Activated naive CD4-positive, alpha-beta T cell treated with anti-CD3 and anti-CD28 coated beads, Interleukin-2, amount 10 ng/mL, durations not matched to agents 7 days and 5 days (primary cell): ENCODE measurements at places on chromosomes 6 and 20.

DNA sequence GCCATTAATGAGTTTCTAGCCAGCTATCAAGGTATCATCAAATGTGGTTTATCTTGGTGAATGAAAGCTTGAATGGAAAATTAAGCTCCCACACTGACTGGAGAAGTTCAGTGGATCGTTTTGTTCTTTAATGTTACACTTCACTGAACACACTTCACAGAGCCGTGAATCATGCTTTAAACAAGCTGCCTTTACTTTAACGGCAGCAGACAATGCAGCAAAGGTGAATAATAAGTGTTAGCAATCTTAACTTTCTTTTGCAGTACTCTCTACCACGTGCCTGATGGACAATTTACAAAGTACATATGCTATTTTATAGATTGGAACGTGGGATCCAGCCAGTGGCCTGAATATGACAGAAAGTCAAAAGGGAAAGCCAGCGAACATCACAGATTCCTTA, 424.5 kb downstream of the GRIK2 start:
- no peaks in the 10 kb centered on the region for H3K36me3 ChIP-seq
- no peaks in the 10 kb centered on the region for H3K27me3 ChIP-seq
- DNase-seq = no peak
- H3K4me3 ChIP-seq = no peak overlapping the region
- no peak overlapping the region for H3K27ac ChIP-seq
- no peaks in the 10 kb centered on the region for H3K4me1 ChIP-seq

DNA sequence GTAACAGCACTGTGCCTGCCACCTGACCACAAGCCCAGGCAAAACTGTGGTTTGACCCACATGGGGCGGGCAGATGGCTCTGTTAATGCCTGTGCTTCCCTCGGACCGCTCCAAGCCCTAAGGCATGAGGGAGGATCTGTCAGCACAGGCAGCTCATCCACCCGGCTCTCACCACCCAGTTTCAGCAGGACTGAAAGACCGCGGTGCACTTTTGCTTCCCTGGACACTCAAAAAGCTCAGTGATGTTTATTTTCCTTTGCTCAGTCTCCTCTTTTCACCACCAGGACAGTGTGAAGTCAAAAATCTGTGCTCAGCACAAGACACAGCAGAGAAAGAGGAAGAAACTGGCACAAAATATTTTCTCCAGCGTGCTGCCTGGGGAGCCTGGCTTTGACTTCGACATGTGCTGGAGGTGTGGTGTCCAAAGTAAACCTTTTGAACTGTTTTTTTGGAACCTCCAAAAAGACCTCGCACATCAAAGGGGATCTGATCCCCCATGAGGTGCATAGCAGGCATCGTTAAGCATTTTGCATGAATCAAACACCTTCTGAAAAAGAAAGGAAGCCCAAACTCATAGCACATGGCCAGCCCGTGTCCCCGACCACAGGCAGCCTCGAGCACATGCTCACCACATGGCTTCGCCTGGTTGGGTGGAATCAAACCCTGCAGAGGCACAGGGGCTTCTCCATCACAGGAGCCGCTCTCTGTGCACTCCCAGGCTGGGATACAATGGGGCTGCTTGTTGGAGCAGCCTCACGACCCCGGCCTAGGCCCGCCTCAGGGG, 441.7 kb upstream of the JARID2 start:
- DNase-seq = no peak
- no peaks in the 10 kb centered on the region for H3K36me3 ChIP-seq
- peaks cover 4% of the 10 kb centered on the region for H3K4me1 ChIP-seq

- H3K36me3 ChIP-seq = no peaks in the 10 kb centered on the region
- H3K27me3 ChIP-seq = peaks cover 14% of the 10 kb centered on the region
- no peak overlapping the region for H3K4me3 ChIP-seq
- H3K27ac ChIP-seq = no peak overlapping the region
- no peaks in the 10 kb centered on the region for H3K4me1 ChIP-seq
Measured at GRCh38 chr6:3882866-3883265, 33.7 kb downstream of the FAM50B start.

DNA sequence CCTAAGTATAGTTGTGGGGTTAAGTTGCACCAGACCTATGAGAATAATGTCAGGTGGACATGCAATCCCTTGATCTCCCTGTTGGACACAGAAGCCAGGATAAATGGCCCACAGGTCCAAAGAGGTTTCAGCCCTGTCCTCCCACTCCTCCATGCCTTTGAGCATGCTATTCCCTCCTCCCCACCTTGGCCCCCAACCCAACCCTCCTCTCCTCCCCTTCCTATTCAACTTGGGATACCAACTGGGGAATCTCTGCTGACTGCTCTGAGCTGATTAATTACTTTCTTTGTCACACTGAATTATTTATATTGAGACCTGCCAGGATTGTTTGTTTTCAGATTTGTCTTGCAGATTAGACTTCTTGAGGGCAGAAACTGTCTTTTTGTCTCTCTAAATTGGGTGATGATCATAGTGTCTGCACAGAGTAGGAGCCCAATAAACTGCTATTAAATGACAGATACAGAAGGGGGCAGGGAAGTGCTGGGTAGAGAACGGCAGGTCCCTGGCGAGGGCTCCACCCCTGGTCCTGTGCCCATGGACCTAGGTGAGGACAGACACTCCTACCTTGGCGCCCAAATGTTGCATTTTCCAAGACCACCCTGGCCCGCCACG, 120.9 kb downstream of the UNC5CL start:
- H3K4me1 ChIP-seq = no peaks in the 10 kb centered on the region
- no peak overlapping the region for H3K27ac ChIP-seq
- H3K27me3 ChIP-seq = peaks cover 34% of the 10 kb centered on the region
- H3K36me3 ChIP-seq = no peaks in the 10 kb centered on the region
- no peak overlapping the region for H3K4me3 ChIP-seq
- DNase-seq = no peak

GRCh38 chr20:20489054-20489453, 121.2 kb downstream of the INSM1 start:
- no peak overlapping the region for H3K4me3 ChIP-seq
- DNase-seq = no peak
- no peak overlapping the region for H3K27ac ChIP-seq
- H3K4me1 ChIP-seq = peaks cover 7% of the 10 kb centered on the region
- no peaks in the 10 kb centered on the region for H3K27me3 ChIP-seq

- H3K36me3 ChIP-seq = no peaks in the 10 kb centered on the region
- no peaks in the 10 kb centered on the region for H3K4me1 ChIP-seq
- no peak overlapping the region for H3K4me3 ChIP-seq
- H3K27me3 ChIP-seq = no peaks in the 10 kb centered on the region
Measured at GRCh38 chr6:21396313-21396712, 197.2 kb upstream of the SOX4 start.

DNA sequence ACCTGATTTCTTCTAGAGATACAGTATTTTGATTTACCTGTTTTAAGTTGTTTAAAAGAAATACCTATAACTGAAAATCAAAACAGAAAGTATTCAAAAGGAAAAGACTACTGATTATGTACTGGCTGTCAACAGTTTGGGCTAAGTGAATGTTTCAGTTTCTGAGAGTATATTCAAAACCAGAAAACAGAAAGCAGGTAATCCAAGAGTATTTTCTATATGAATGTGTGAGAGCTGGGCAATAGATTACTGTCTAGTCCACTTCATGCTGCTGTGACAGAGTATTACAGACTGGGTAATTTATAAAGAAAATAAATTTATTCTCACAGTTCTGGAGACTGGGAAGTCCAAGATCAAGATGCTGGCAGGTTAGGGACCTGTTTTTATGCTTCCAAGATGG, 261.0 kb downstream of the ARHGAP18 start:
- DNase-seq = no peak
- H3K27ac ChIP-seq = peak overlapping the region; percentile 84
- no peak overlapping the region for H3K4me3 ChIP-seq
- peaks cover 63% of the 10 kb centered on the region for H3K4me1 ChIP-seq
- H3K36me3 ChIP-seq = peaks cover 6% of the 10 kb centered on the region
- H3K27me3 ChIP-seq = no peaks in the 10 kb centered on the region

DNA sequence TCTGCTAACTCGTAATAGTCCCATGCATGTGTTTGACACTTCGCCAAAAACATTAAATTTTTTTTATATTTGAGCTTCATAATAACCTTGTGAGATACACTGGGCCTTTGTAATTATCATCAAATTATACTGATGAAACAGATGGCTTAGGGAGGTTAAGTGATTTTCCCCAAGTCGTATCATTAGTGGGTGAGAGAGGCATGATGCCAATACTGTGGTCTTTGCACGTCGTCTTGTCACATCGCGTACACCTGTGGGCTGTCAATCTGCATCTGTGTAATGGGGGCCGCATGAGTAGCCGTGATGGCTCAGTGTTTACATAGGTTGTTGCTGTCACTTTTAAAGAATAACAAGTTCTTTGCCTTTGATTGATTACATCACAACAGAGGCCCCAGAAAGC, 1.7 kb downstream of the PRL start:
- no peak for DNase-seq
- no peaks in the 10 kb centered on the region for H3K36me3 ChIP-seq
- H3K27ac ChIP-seq = no peak overlapping the region
- no peaks in the 10 kb centered on the region for H3K27me3 ChIP-seq
- no peak overlapping the region for H3K4me3 ChIP-seq

DNA sequence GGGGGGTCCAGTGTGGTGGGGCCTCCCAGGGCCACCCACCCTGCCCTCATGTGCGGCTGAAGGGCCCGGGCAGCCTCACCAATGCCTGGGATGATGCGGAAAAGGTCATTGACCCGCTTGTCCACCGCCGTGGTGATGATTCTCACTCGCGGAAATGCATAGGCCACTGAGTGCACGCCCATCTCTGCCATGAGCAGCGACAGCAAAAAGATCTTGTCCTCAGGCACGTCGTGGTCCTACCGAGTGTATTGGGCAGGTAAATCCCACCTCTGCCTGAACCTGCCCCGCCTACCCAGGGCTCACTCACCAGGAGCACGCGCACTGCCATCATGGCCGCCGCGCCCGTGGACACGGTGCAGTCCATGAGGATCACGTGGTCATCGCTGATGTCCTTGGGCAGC, 16.1 kb downstream of the UCKL1 start:
- no peak for DNase-seq
- no peaks in the 10 kb centered on the region for H3K27me3 ChIP-seq
- H3K4me3 ChIP-seq = no peak overlapping the region
- no peak overlapping the region for H3K27ac ChIP-seq
- peaks cover 21% of the 10 kb centered on the region for H3K4me1 ChIP-seq

DNA sequence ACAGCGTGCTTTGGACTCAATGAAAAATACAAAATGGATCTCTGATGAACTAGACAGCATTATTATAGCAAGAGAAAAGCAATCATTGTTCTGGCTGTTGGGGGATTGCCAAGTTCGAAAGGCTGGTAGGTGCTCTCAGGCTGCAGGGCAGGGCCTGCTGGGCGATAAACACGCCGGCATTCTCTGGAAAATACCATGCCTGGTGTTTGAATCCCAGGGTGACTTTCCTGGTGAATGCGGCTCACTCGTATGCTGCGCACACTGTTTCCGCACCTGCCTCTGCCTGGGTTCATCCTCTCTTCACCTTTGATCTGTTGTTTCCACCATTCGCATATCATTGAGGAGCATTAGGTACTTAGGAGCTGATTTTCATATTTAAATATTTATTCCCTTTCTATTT, 37.4 kb downstream of the GCNT2 start:
- no peak overlapping the region for H3K4me3 ChIP-seq
- H3K27ac ChIP-seq = no peak overlapping the region
- H3K4me1 ChIP-seq = no peaks in the 10 kb centered on the region
- peaks cover 4% of the 10 kb centered on the region for H3K36me3 ChIP-seq

DNA sequence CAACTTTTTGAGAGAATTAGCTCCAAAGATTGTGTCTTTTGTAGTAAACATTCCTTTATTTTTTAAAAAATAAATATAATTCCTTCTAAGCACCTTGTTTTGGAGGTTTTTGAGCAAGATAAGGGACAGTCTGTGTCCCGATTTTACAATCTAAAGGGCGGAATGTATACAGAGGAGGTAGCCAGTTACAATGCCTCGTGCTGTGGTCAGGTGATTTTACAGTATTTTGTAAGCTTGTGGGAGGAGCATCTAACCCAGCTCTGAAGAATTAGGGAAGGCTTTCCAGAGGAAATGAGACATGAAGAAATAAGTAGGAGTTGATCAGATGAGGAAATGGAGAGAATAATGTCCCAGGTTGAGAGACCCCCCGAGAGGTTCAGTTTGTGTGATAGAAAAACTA, 1.3 kb downstream of the HINT3 start:
- peaks cover 8% of the 10 kb centered on the region for H3K4me1 ChIP-seq
- H3K27ac ChIP-seq = no peak overlapping the region
- DNase-seq = no peak
- H3K36me3 ChIP-seq = peaks cover 2% of the 10 kb centered on the region
- H3K4me3 ChIP-seq = no peak overlapping the region
- H3K27me3 ChIP-seq = peaks cover 9% of the 10 kb centered on the region

DNA sequence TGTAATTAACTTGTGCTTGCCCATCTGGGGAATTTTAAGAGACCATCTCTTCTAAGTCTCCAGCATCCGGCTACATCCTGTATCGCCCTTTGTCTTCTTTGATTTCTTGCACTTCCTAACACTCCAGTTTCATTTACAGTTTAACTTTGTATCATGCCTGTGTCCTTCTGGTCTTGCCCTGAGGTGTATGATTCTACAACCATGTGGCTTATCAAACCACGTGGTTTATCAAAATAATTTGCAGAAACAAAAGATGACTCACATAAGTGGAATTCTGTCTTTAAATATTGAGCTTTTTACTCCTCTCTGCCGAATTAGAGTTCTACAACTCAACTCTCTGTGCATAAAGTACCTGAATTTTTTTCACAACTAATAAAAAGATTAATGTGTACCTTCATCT, 580.7 kb downstream of the KIF16B start:
- H3K27ac ChIP-seq = no peak overlapping the region
- no peak overlapping the region for H3K4me3 ChIP-seq
- H3K36me3 ChIP-seq = no peaks in the 10 kb centered on the region
- DNase-seq = no peak
- no peaks in the 10 kb centered on the region for H3K4me1 ChIP-seq
- H3K27me3 ChIP-seq = no peaks in the 10 kb centered on the region

- H3K36me3 ChIP-seq = no peaks in the 10 kb centered on the region
- no peak overlapping the region for H3K27ac ChIP-seq
- no peaks in the 10 kb centered on the region for H3K27me3 ChIP-seq
- H3K4me1 ChIP-seq = no peaks in the 10 kb centered on the region
Measured at GRCh38 chr6:98382246-98382645, 452.1 kb upstream of the POU3F2 start.

GRCh38 chr6:75230484-75231325, 12.9 kb downstream of the COX7A2 start:
- H3K27ac ChIP-seq = no peak overlapping the region
- no peaks in the 10 kb centered on the region for H3K4me1 ChIP-seq
- H3K27me3 ChIP-seq = no peaks in the 10 kb centered on the region
- no peaks in the 10 kb centered on the region for H3K36me3 ChIP-seq
- DNase-seq = no peak
- no peak overlapping the region for H3K4me3 ChIP-seq

DNA sequence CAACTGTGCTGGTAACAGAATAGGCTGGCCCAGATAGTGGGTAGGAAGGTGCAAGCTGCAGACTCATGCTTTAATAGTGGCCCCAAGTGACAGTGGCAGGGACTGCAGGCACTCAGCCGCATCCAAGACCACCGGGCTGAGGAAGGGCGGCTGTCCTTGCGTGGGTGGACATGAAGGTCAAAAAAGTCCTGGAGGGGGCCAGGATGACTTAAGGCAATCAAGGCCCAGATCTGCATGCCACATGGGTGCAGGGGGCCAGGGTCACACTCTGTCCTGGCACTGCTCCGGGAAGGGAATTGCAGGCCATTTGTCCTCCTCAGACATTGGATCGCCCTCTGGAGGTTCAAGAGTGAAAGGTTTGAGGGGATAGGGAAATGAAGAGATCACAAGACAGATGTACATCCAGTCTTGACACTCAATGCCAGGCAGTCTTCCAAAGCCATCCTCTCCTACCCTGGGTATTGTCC, 10.4 kb upstream of the VNN2 start:
- H3K36me3 ChIP-seq = peaks cover 14% of the 10 kb centered on the region
- peak; percentile 50 for DNase-seq
- no peaks in the 10 kb centered on the region for H3K27me3 ChIP-seq
